ENCODE measurements at places on chromosomes 7 and 10. TPM values are rescaled to one million over a fixed set of nuclear protein-coding genes. Genes with fewer than 3 reads are reported as not detected.

IL6 gene
- total RNA-seq = 2.4 TPM

LAMB4 gene
- total RNA-seq = not detected

NUTM2E gene
- total RNA-seq = not detected

ZNF518A gene
- total RNA-seq = 7.7 TPM

PTER gene
- total RNA-seq = 7.6 TPM

PGAM1 gene
- 58.1 TPM for total RNA-seq

NAMPT gene
- 107 TPM for total RNA-seq

INMT gene
- total RNA-seq = 1.9 TPM

MARCHF5 gene
- total RNA-seq = 13.4 TPM

FBXL13 gene
- not detected for total RNA-seq

TFPI2 gene
- 1.5 TPM for total RNA-seq

CLDN15 gene
- total RNA-seq = 1.6 TPM

CPED1 gene
- 34.9 TPM for total RNA-seq

Measured in gastrocnemius medialis (tissue), 4 donors.